ENCODE measurements at places on chromosomes 1 and 21.

DNA sequence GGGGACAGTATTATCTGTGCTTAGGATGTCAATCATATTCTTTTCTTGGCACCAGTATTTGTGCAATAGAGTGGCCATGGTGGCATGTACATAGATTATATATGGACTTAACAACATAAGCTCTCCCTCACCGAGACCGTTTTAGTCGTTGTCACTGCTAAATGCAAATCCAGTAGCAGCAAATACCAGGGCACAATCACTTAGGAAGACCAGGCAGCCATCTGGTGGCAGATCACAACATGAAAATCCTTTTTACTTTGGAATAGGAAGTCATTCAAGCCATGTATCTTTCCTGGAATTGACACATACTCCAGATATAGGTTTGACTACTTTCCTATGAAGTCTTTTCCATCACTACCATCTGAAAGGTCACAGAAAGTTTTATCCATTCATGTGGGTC, 53.2 kb upstream of the C1orf87 start:
- H3K27me3 ChIP-seq = no peaks in the 10 kb centered on the region
- DNase-seq = no peak
- H3K4me1 ChIP-seq = no peaks in the 10 kb centered on the region
- no peak overlapping the region for H3K27ac ChIP-seq
- H3K36me3 ChIP-seq = no peaks in the 10 kb centered on the region

- H3K27ac ChIP-seq = no peak overlapping the region
- no peak for DNase-seq
- H3K4me1 ChIP-seq = no peaks in the 10 kb centered on the region
These were observed 27.6 kb downstream of the C1orf216 start for GRCh38 chr1:35691080-35691479.

GRCh38 chr1:19344372-19344810, 32.3 kb downstream of the SLC66A1 start:
- peaks cover 4% of the 10 kb centered on the region for H3K4me1 ChIP-seq
- H3K4me3 ChIP-seq = no peak overlapping the region
- peak; percentile 47 for DNase-seq

- peak overlapping the region; percentile 57 for H3K27ac ChIP-seq
- H3K27me3 ChIP-seq = no peaks in the 10 kb centered on the region
- H3K36me3 ChIP-seq = peaks cover 58% of the 10 kb centered on the region
- DNase-seq = peak; percentile 15
- peaks cover 41% of the 10 kb centered on the region for H3K4me1 ChIP-seq
- peak overlapping the region; percentile 89 for H3K4me3 ChIP-seq
These were observed 926 bp upstream of the SH3D21 start for GRCh38 chr1:36304970-36305914.
